NCI-H510A (cell line): ENCODE measurements at places on chromosomes 6 and 20.

GRCh38 chr20:17014217-17014616, 212.6 kb upstream of the PCSK2 start:
- no peak for DNase-seq

DNA sequence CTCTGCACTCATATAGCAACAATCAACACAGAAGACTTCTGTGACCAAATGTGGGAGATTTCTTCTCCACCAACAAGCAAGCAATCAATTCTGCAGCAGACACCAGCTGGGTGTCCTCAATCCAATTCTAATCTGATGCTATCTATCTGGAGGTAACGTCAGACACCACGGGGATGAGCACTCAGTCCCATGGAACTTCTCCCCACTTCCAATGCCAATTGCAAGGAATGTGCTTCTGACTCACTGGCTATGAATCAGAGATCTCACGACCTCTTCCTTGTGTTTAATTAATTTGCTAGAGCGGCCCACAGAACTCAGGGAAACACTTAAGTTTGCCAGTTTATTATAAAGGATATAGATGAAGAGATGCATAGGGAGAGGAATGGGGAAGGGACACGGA, 103.5 kb upstream of the SIRPG start:
- DNase-seq: no peak

GRCh38 chr6:92376691-92377090, 1042.7 kb downstream of the EPHA7 start:
- no peak for DNase-seq

- DNase-seq: no peak
Observed at GRCh38 chr6:100185615-100186014, 191.6 kb upstream of the MCHR2 start.

DNA sequence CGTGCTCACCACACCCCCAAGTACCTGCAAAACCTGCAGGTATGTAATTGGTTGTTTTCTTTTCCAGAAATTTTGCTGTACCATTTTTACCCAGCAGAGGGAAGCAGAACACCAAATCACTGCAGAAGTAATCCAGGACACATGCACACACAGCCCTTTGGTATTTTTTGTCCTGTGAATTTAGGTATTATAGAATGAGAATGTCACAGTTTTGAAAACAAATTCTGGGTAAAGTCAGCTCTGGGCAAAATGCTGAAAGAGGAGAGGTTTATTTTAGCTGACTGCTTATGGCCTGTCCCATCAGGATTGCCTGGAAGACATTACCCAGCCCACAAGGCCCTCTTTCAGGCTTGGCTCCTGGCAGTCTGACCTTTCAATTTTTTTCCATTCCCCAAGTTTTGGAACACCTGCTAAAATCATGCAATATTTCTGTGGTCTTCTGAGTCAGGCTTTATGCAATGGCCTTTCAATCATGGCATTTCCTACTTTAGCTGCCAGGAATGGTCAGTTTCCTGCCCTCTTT, 3.5 kb upstream of the EFHC1 start:
- peak; percentile 36 for DNase-seq
